ENCODE measurements at places on chromosomes 11 and 22.

DNA sequence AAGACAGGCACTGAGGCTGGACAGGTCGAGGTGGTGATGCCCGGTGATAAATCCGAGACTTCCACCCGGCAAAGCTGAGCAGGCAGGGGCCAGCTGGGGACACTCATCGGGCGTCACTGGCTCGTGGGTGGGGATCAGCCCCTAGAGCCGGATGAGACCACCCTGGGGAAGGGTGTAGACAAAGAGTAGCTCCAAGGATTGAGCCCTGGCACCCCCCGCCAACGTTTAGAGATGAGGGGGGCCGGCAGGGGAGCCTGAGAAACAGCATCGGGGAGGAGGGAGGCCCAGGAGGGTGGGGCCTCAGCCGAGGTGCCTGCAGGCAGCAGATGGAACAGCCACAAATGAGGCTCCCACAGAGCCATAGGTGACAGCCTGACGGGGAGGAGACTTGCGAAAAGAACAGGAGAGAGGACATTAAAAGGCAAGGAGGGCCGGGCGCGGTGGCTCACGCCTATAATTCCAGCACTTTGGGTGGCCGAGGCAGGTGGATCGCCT lies 27.4 kb upstream of the CBX7 start:
- DNase-seq, result no peak

GRCh38 chr11:45802531-45803317 lies 2.2 kb upstream of the SLC35C1 start:
- DNase-seq, result no peak

GRCh38 chr11:121372028-121372427 lies 79.5 kb downstream of the SC5D start:
- DNase-seq, result no peak

GRCh38 chr22:19705181-19705934 lies 8.9 kb upstream of the SEPTIN5 start:
- DNase-seq, result peak; percentile 7

DNA sequence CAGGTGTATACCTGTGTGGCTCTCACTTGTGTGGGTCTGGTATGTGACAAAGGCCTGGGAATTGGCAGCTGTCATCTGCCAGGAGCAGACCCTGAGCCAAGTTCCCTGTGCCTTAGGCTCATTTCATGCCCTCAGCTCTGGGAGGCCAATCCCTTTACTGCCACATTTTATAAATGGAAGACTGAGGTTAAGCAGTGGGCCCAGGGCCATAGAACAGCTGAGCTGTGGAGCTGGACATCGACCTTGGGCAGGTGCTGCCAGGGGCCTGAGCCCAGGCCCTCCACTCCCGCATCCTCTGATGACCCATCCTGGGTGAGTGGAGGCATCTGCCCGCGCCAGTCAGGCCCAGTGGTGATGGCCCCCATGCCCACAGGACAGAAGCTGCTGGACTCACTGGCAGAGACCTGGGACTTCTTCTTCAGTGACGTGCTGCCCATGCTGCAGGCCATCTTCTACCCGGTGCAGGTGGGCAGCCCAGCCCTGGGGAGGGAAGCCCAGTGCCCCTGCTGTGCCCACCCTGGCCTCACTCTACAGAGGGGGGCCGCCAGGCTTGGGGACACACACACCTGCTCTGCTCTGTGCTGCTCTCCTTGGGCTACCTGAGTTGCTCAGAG lies 20.9 kb upstream of the ARHGAP8 start:
- no peak for DNase-seq

- no peak for DNase-seq
These were observed 1.0 kb upstream of the CCKBR start for GRCh38 chr11:6258571-6259081.

DNA sequence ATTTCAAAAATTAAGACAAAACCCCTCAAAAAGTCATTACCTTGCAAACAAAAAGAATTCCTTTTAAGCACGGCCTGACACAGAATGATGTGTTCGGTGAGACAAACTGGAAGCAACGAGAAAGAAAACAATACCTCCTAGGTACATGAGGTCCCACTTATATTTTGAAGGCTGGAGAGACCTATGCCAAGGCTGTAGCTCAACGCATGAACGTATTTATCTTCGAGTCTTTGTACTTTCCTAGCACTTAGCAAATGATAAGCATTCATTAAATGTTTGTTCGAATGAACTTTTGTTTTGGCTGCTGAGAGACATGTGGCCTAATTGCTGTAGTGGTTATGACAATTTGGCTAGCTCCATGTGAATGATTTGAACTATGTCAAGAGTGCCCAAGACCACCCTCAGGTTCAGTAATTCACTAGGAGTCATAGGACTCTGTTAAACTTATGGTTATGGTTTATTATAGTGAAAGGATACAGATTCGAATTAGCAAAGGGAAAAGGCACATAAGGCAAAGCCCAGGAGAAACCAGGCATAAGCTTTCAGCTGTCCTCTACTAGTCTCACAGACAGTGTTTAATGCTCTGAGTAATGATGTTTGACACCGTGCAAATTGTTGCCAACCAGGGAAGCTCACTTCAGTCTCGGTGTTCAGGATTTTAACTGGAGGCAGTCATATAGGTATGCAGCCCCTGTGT lies 26.0 kb upstream of the HORMAD2 start:
- DNase-seq, result no peak
